ENCODE measurements at places on chromosomes 4 and X.

GRCh38 chrX:44428989-44429627 is 85.6 kb upstream of the EFHC2 start:
- no peak for DNase-seq

DNA sequence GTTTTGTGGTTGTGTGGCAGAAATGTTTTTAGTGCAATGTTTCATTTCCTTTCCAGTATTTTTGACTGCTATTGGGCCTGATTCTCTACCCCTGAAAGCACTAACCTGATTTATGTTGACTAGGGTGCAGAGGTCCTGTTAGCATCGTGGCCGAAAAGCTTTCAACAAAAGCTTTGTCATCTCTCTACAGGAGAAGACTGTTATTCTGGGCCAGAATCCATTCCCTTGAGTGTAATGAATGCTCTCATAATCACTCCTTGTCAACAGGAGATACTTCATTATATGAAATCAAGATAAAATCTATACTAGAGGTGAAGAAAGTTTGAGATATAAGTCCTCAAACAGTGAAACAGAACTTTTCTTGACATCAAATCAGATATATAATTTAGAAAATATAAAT is 195.5 kb downstream of the ZNF330 start:
- no peak for DNase-seq

- no peak for DNase-seq
These were observed 89.7 kb downstream of the LRP2BP start for GRCh38 chr4:185305979-185306442.

- no peak for DNase-seq
These were observed 646.9 kb downstream of the STPG2 start for GRCh38 chr4:97496298-97496873.

DNA sequence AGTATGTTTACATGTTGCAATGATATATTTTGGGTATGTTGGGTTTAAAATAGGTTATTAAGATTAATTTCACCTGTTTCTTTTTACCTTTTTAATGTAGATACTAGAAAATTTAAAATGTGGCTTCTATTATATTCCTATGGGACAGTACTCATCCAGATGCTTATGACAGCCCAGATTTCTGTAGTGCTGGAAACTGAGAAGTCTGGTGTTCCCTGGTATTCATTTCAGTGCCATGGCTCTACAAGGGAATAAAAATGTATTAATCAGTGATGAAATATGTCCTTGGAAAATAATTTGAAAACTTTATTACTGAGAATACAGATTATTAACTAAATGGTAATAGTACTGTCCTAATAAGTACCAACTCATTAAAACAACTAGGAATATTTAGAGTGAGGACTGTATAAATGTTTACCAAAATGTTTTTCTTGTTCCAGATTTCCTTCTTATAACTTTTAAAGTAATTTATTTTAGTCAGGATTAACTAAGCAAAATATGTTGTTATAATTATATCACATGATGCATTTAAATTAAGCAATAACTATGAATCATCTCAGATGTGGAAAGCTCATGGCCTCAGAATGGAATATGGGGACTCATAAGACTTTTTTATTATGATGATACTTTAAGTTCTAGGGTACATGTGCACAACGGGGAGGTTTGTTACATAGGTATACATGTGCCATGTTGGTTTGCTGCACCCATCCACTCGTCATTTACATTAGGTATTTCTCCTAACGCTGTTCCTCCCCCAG is 25.3 kb downstream of the ARHGAP24 start:
- DNase-seq, result no peak

DNA sequence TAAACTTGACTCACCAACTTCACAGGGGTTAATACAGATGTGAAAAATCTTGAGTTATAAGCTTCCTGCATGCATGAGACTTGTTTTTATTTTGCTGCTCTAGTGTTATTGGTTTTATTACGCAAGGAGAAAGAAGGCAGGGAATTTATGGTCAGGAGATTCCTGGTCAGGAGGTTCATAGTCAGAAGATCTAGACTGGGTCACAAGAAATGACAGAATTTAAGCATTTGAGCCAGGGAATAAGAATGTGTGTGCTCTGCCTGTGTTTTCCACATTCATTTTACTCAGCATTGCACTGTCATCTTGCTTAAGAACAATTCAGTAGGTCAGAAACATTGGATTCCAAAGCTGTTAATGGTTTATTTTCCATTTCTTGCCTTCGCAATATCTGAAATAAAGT is 2522.1 kb downstream of the ARAP2 start:
- DNase-seq, result no peak

GRCh38 chr4:10667701-10668326 is 16.8 kb downstream of the CLNK start:
- DNase-seq, result no peak

DNA sequence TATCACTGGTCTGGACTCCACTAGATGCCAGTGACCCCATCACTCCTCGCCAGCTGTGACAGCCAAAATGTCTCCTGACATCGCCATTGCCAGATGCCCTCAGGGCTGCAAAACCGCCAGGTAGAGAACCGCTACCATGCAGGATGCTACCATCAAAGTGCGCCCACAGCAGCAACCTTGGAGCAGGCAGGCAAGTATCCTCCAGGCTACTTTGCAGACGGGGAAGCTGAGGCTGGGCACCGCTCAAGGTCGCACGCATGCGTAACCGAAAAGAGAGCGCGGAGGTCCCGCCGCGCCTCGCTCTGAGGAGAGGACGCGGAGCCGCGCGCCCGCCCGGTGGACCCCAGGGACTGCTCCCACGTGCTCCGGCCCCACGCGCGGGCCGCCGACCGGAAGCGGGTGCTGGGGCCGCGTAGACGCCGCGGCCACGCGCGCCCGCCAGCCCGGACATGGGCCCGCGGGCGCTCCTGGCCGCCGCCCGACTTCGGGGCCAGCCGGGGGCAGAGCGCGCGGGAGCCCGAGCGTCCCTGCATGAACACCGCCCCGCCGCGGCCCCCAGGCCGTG is at the start of gene STS:
STS (plus strand) TSS at position 300 of the 565 bp plus-strand sequence. CDS start 105,488 bp downstream, outside the sequence.
- DNase-seq, result peak; percentile 32

Data from stimulated activated naive CD8-positive, alpha-beta T cell treated with anti-CD3 and anti-CD28 coated beads, Interleukin-15, Interleukin-2, amounts not matched to agents 100 U/mL and 50 U/mL, for 24 hours (primary cell).